ENCODE measurements at places on chromosomes 5 and 9. TPM values are rescaled to one million over a fixed set of nuclear protein-coding genes. Genes with fewer than 3 reads are reported as not detected.

CDKN2A gene
- 2.5 TPM for total RNA-seq

CDKN2B-AS1 gene
- 0.81 TPM for total RNA-seq

RXRA gene
- 23.8 TPM for total RNA-seq

UNC5A gene
- not detected for total RNA-seq

CCDC107 gene
- 13.7 TPM for total RNA-seq

SLC6A18 gene
- not detected for total RNA-seq

GRCh38 chr9:36968574-36969215, 65.4 kb downstream of the PAX5 start:
- H3K4me1 ChIP-seq = no peaks in the 10 kb centered on the region
- no peak for DNase-seq
- H3K27me3 ChIP-seq = no peaks in the 10 kb centered on the region
- H3K27ac ChIP-seq = no peak overlapping the region
- H3K36me3 ChIP-seq = no peaks in the 10 kb centered on the region
- H3K4me3 ChIP-seq = no peak overlapping the region

GRCh38 chr5:1508659-1509290, 15.0 kb downstream of the LPCAT1 start:
- DNase-seq = no peak
- H3K4me3 ChIP-seq = no peak overlapping the region
- no peak overlapping the region for H3K27ac ChIP-seq
- H3K4me1 ChIP-seq = peaks cover 19% of the 10 kb centered on the region
- peaks cover 7% of the 10 kb centered on the region for H3K36me3 ChIP-seq

GRCh38 chr5:176762489-176762888, 47.9 kb upstream of the UNC5A start:
- peaks cover 18% of the 10 kb centered on the region for H3K27me3 ChIP-seq
- H3K4me3 ChIP-seq = no peak overlapping the region
- no peaks in the 10 kb centered on the region for H3K36me3 ChIP-seq
- peaks cover 3% of the 10 kb centered on the region for H3K4me1 ChIP-seq

- H3K27ac ChIP-seq = no peak overlapping the region
- H3K27me3 ChIP-seq = peaks cover 14% of the 10 kb centered on the region
- no peak overlapping the region for H3K4me3 ChIP-seq
These were observed 104.6 kb downstream of the MSX2 start for GRCh38 chr5:174828804-174829510.

- no peaks in the 10 kb centered on the region for H3K4me1 ChIP-seq
- no peaks in the 10 kb centered on the region for H3K36me3 ChIP-seq
- peaks cover 12% of the 10 kb centered on the region for H3K27me3 ChIP-seq
- no peak overlapping the region for H3K4me3 ChIP-seq
- no peak overlapping the region for H3K27ac ChIP-seq
These were observed 5.7 kb downstream of the FGFR4 start for GRCh38 chr5:177092178-177093081.

DNA sequence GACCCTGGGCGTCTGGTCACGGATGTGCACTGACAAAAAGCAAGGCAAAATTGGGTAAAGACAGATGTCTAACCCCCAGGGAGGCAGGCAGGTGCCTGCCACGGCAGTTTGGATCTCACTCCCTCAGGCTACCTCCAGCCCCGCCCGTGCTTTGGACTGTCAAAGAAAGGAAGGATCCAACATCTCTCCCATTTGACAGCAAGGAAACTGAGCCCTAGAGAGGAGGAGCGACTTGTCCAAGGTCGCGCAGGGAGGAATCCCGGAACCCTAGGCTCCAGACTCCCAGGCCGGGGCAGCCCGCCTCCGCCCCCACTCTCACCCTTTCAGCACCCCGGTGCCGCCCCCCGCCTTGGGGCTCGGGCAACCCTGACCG, 376 bp downstream of the GOLGA1 start:
- H3K27me3 ChIP-seq = no peaks in the 10 kb centered on the region
- H3K27ac ChIP-seq = peak overlapping the region; percentile 96
- H3K4me1 ChIP-seq = peaks cover 21% of the 10 kb centered on the region
- H3K36me3 ChIP-seq = peaks cover 32% of the 10 kb centered on the region
- peak overlapping the region; percentile 81 for H3K4me3 ChIP-seq

DNA sequence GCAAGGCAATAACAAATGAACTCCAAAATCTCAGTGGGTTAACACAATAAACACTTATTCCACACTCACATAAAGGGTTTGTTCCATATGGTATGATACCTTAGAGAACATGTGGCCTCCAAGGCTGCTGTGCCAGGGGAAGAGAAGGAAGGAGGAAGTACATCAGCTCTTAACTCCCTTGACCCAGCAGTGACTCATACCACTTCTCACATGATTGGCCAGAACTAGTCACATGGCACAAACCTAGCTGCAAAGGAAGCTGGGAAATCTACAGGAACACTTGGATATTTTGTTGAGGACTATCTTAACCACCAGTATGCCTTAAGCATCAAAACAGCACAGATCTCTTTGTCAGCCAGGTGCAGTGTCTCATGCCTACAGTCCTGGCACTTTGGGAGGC, 99.3 kb downstream of the SLIT3 start:
- H3K27me3 ChIP-seq = no peaks in the 10 kb centered on the region
- H3K27ac ChIP-seq = no peak overlapping the region
- no peak for DNase-seq
- H3K36me3 ChIP-seq = no peaks in the 10 kb centered on the region
- no peak overlapping the region for H3K4me3 ChIP-seq

DNA sequence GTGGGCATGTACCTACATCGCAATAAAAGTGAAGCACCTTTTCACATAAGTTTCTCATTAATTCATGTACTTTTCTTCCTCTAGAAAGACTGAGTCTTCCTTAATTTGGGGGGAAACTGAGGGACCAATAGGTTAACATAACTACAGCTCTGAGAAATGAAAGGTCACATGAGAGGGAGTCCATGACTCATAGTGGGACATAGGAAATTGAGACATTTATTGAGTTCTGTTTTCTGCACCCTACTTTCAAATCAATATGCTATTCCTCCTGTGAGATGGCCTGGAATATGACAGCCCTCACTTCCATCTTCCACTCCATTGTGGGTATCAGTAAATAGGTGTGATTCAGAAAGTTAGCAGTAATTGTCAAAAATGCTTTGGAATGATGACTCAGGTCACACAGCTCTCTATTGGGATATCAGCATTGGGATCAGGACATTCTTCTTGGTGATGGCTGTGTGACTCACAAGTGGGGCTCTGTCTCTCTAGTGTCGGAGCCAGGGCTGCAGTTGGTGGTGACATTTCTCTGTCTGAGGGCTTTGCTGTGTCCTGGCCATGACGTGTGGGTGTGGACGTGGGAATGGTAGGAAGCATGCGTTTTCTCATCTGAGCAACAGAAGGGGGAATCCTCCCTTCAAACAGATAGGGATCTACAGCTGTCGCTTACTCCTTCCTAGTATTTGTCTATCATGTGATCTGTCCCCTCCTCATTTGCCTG, 125.0 kb downstream of the TRIO start:
- H3K36me3 ChIP-seq = no peaks in the 10 kb centered on the region
- H3K4me3 ChIP-seq = no peak overlapping the region
- H3K27ac ChIP-seq = no peak overlapping the region
- no peak for DNase-seq

Measured in activated CD8-positive, alpha-beta T cell treated with anti-CD3 and anti-CD28 coated beads for 36 hours (primary cell).